Lung (tissue), 17 donors: ENCODE measurements at places on chromosomes 13 and 19. TPM values are rescaled to one million over a fixed set of nuclear protein-coding genes. Genes with fewer than 3 reads are reported as not detected.

The FCAR gene
- polyA plus RNA-seq = 0.35 TPM

The FGF21 gene
- polyA plus RNA-seq = not detected

The PPFIA3 gene
- polyA plus RNA-seq = 10.6 TPM

The KIR2DL3 gene
- polyA plus RNA-seq = 0.11 TPM

The STRN4 gene
- polyA plus RNA-seq = 86.6 TPM

The NOVA2 gene
- polyA plus RNA-seq = 6.7 TPM

The OR2Z1 gene
- polyA plus RNA-seq = not detected

The SHD gene
- polyA plus RNA-seq = not detected

The CD209 gene
- polyA plus RNA-seq = 0.57 TPM

The ASPDH gene
- not detected for polyA plus RNA-seq

The CDADC1 gene
- 5.3 TPM for polyA plus RNA-seq

The STOML3 gene
- polyA plus RNA-seq = 2.0 TPM

The GAPDHS gene
- polyA plus RNA-seq = not detected

The MEF2B gene
- polyA plus RNA-seq = 0.44 TPM

The CRLF1 gene
- 48.2 TPM for polyA plus RNA-seq

The S1PR4 gene
- 40.5 TPM for polyA plus RNA-seq

The TMEM221 gene
- 0.08 TPM for polyA plus RNA-seq

The UBE2L5 gene
- polyA plus RNA-seq = 0.06 TPM

The MOB3A gene
- polyA plus RNA-seq = 44.9 TPM

The DUXA gene
- polyA plus RNA-seq = not detected

The ZNF880 gene
- 9.0 TPM for polyA plus RNA-seq

The CBY2 gene
- not detected for polyA plus RNA-seq

The HPN gene
- polyA plus RNA-seq = 41.4 TPM

The UGGT2 gene
- polyA plus RNA-seq = 8.2 TPM

The KCNJ14 gene
- polyA plus RNA-seq = 0.35 TPM

The CEACAM4 gene
- 30.0 TPM for polyA plus RNA-seq

The IGFLR1 gene
- 72.5 TPM for polyA plus RNA-seq

The CSNK1G2 gene
- 80.2 TPM for polyA plus RNA-seq

The ZNF763 gene
- 3.2 TPM for polyA plus RNA-seq

The CACNG6 gene
- 2.4 TPM for polyA plus RNA-seq

The FSD1 gene
- polyA plus RNA-seq = 0.31 TPM

The ADGRE2 gene
- 40.2 TPM for polyA plus RNA-seq

The CYP2F1 gene
- 2.9 TPM for polyA plus RNA-seq

The TMPRSS9 gene
- polyA plus RNA-seq = 0.05 TPM

The RPS28 gene
- polyA plus RNA-seq = 1,897 TPM

The TEKTIP1 gene
- 0.20 TPM for polyA plus RNA-seq

The KBTBD6 gene
- polyA plus RNA-seq = 2.4 TPM

The DAND5 gene
- 0.01 TPM for polyA plus RNA-seq

The ZNF471 gene
- 2.0 TPM for polyA plus RNA-seq

The FGF22 gene
- 0.10 TPM for polyA plus RNA-seq

The SYT5 gene
- 0.33 TPM for polyA plus RNA-seq
